ENCODE measurements at places on chromosomes 16 and 17. TPM values are rescaled to one million over a fixed set of nuclear protein-coding genes. Genes with fewer than 3 reads are reported as not detected.

Gene ASIC2
- total RNA-seq, result not detected

Gene TEDC2
- total RNA-seq, result 0.32 TPM

Gene ATP2C2
- not detected for total RNA-seq

Gene GPRC5B
- 38.5 TPM for total RNA-seq

Gene C1QTNF1
- 16.9 TPM for total RNA-seq

Gene WNT9B
- 0.32 TPM for total RNA-seq

Gene KRTAP4-9
- total RNA-seq, result not detected

Gene ACADVL
- 1,067 TPM for total RNA-seq

Gene PRR35
- not detected for total RNA-seq

Gene CACNA1H
- 3.4 TPM for total RNA-seq

Gene CRYBA1
- not detected for total RNA-seq

Gene SPNS1
- 14.4 TPM for total RNA-seq

Gene HBA2
- 11.9 TPM for total RNA-seq

Gene HLF
- 3.7 TPM for total RNA-seq

Gene FNDC8
- total RNA-seq, result not detected

Gene MCRIP1
- total RNA-seq, result 47.6 TPM

Gene ZSWIM7
- 41.2 TPM for total RNA-seq

Gene WNK4
- total RNA-seq, result 0.09 TPM

Gene SLC43A2
- 10.1 TPM for total RNA-seq

Gene KRTAP1-5
- total RNA-seq, result not detected

Gene CACNG1
- total RNA-seq, result 312 TPM

Gene PRPSAP1
- total RNA-seq, result 18.4 TPM

Gene C16orf54
- total RNA-seq, result 0.44 TPM

Gene CHAD
- total RNA-seq, result 0.76 TPM

Gene KRT24
- total RNA-seq, result not detected

Gene CNGB1
- not detected for total RNA-seq

Gene ITGAL
- 3.0 TPM for total RNA-seq

Gene CDR2L
- 3.0 TPM for total RNA-seq

Gene CCR7
- total RNA-seq, result 0.23 TPM

Gene C16orf86
- total RNA-seq, result 5.1 TPM

Data from psoas muscle (tissue), 8 donors.